Stimulated activated CD4-positive, alpha-beta T cell treated with anti-CD3 and anti-CD28 coated beads, Interleukin-12 subunit alpha, Interleukin-12 subunit beta, amount 100 ng/mL, for 4 hours (primary cell): ENCODE measurements at places on chromosomes 5 and 9.
A peak's percentile ranks its signal among the peaks of the same experiment; 100 is the strongest.

DNA sequence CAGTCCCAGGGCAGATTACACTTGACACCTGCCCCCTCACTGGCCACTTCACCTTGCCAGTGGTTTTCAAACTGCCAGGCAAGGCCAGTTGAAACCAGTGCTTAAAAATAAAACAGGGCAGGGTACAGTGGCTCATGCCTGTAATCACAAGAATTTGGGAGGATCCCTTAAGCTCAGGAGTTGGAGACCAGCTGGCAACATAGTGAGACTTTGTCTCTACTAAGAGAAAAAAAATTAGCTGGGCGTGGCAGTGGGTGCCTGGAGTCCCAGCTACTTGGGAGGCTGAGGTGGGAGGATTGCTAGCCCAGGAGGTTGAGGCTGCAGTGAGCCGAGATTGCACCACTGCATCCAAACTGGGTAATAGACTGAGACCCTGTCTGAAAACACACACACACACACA, 58.1 kb downstream of the ROPN1L start:
- DNase-seq, result no peak

DNA sequence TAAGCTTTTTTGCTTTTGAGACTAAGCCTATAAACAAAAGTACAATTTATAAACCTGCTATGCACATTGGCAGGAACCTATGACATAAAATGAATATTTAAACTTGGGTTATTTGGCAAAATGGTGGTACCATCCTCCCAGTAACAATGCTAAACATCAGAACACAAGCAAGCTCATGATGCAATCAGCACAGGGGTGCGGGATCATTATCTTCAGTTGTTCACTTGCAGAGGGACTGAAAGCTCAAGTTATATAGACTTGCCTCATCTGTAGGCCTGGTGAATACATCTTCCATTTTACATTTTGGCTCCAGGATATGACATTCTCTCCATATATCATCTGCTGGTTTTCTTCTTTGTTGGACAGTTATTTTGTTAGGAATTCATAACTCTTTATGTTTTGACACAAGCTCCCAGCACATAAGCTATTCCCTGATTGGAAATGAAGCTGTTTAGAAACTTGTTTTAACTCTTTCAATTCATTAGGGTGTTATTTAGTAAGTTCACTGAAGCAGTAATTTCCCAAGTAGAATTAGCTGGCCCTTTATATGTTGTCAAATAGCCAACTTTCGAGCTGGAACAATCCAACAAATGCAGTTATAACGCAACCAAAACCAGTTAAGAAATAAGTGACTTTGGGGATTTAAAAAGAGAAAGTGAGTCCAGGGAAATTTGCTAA, 124.7 kb upstream of the LIFR start:
- DNase-seq, result no peak

GRCh38 chr5:172140866-172141265, 47.2 kb downstream of the STK10 start:
- DNase-seq, result no peak

GRCh38 chr5:55577353-55578060, 42.7 kb upstream of the PLPP1 start:
- no peak for DNase-seq

DNA sequence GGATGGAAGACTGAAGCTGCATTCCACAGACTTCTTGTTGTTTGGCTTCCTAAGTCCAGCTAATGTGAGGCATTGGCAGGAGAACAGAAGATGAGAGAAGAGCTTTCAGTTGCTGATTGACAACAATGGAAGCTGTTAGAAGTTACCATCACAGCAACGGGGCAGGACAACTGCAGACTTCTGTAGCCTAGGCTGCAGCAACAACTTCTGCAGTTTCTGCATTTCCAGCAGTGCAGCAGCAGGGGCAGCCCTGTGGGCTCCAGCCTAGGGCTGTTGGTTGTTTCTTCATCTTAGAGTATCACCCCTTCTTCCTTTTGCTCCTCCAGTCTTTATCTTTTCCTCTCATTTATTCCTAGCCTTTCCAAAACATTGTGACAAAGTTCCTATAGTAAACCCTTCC, 528.8 kb upstream of the PTGER4 start:
- DNase-seq, result no peak

- no peak for DNase-seq
These were observed 70.7 kb downstream of the NR2F1 start for GRCh38 chr5:93653716-93654115.

DNA sequence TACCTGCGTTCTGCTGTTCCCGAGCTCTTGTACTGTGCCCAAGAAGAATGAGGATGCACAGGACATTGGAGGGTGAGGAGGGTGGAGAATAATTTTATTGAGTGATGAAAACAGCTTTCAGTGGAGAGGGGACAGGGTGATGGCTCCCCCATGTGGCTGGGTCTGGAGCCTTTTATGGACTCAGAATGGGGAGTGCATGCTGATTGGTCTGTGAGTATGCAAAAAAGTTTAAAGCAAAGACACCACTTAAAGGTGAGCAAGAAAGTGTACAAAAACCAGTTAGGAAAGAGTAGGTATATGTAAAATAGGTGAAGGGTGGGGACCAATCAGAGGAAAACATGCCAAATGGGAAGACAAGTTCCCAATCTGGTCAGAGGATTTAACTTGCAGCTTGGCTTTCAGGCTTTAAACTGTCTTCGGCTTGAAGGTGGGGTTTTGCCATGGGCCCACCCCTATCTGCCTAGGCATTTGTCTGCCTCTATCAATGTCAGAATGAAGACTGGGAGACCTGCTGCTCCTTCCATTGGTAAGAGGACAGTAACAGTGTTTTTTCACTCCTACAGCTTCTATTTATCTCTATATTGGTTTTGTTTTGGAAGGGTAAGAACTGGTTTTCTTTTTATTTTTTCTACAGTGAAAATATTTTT, 118.0 kb upstream of the RAI14 start:
- DNase-seq, result peak; percentile 3

DNA sequence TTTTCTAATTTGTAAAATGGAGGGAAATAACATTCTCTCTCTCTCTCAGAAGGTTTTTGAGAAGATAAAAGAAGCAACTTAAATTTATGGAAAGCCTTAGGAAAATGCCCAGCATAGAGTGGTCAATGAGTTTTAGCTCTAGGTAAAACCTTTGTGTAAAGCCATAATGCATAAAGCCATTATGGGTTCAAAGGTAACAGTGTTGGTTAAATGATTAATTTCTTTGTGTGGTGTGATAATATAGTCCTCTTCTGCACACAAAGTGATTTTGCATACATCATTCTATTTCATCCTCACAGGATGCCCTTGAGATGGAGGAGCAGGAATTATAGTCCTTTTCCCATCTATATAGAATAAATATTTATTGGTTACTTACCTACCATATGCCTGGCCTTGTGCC, 602.9 kb downstream of the CSNK1G3 start:
- DNase-seq, result no peak

- no peak for DNase-seq
These were observed 29.2 kb downstream of the CEP72 start for GRCh38 chr5:641331-641765.

DNA sequence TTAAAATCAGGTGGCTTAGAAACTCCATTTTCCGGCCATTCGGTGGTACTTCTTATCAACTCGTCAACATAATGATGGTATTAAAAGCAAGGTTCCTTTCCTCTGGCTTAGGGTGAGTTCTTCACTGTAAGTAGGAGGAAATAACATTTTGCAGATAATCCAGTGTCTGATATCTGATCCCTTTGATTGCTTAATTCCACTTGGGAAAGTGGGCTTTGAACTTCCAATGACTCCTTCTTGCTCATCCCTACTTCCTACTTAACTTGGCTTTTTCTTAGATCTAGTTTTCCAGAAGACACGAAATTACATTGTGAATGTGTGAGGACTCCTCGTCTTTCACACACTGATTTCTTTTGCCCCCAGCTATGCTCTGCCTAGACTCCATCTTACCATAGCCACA, 31.5 kb downstream of the DDX31 start:
- no peak for DNase-seq

DNA sequence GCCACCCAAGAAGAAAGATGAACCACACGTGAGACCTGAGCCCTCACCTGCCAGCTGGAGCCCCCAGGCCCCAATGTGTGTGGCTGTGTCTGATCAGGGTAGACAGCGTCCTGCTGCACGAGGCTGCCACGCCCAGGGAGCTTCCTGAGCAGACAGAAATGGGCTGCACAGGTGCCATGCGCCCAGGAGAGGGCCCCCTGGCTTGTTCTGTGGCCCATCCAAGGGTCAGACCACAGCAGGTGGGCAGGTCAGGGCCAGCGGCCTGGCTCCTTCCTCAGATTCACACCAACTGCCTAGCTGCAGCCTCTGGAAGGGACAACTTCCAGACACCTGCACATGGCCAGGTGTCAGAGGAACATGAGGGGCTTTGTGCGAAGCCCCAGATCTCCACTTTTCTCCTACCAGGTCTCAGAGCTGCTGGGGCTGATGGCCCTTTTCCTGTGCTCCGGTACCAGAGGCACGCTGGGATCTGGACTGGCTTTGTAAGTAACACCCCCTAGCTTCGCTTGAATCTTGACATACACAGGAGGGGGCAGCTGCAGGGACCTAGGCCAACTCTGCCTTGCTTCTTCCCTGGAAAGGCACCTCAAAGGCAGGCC, 10.8 kb downstream of the SARDH start:
- no peak for DNase-seq

DNA sequence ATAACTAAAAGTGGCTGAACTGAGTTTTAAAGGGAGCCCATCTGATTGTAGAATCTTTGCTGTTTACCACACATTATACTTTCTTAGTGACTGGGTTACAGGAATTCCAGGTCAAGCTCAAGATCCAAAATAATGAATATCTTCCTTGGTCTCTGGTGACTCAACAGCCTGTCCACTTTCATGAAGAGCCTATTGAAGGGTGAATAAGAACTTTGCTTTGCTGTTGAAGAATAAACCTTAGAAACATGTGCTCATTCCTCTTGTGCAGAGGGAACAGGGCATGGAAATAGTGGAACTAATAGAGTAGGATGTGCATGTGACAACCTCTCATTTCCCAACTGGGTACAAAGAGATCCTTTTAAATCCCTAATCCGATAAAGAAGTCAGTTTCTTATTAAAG, 21.4 kb downstream of the ALDH1A1 start:
- DNase-seq, result no peak

- DNase-seq, result no peak
These were observed 50.6 kb downstream of the NKD2 start for GRCh38 chr5:1058988-1059883.

DNA sequence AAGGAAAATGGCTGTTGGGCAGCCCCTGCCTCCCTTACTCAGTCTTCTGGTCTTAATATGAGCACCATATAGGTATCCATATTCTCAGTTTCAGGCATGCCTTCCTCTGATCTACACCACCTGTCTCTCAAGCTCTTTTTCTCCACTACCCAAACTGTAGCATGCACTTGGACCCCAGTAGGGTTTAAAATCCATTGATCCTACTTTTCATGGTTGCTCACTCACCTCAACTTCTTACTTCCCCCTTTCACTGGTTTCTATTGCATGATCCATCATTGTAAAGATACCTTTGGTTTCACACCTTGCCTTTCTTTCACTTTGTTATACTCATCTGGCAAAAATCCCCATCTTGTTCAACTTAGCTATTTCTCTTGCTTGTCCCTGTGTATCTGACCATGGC, 159.4 kb downstream of the KDM4C start:
- no peak for DNase-seq

GRCh38 chr5:84113246-84114105, 271.2 kb downstream of the EDIL3 start:
- no peak for DNase-seq

DNA sequence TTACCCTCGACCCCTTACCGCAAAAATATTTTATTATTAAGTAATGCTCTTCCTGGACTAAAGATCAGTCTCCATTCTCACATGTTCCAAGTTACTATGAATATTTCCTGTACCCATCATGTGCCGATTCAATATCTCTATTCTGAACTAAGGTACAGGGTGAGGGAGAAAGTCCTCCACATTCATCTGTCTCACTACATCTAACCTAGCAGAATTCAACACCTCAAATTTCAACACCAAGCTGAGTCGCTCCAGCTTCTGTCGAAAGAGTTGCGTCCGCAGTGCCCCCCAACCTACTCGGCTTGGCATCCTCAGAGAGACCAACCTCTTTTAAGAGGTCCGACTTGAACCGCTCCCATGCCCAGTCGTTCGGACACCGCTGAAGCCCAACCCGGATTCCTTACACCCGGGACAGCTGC, 1.0 kb downstream of the CERT1 start:
- no peak for DNase-seq

GRCh38 chr5:160657622-160658458, 194.2 kb downstream of the ATP10B start:
- DNase-seq, result no peak

- no peak for DNase-seq
These were observed 79.6 kb downstream of the MACROH2A1 start for GRCh38 chr5:135319458-135319857.

- DNase-seq, result no peak
These were observed 145.4 kb downstream of the TRPM6 start for GRCh38 chr9:74742191-74742790.

DNA sequence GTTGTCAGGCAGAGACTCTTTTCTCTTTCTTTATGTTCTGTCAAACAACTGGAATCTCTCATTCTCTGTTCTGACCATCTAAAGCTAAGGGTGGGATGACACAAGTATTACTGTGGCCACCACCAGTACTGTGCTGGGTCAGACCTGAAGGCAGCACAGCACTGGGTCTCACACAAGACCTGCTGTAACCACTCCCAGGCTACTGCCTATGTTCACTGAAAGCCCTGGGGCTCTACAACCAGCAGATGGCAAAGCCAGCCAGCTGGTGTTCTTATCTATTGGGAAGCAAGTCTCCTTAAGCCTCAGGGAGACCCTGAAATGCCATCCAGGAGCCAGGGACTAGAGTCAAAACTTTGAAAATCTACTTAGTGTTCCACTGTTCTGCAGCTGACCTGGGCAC, 189.5 kb downstream of the SLCO4C1 start:
- no peak for DNase-seq

DNA sequence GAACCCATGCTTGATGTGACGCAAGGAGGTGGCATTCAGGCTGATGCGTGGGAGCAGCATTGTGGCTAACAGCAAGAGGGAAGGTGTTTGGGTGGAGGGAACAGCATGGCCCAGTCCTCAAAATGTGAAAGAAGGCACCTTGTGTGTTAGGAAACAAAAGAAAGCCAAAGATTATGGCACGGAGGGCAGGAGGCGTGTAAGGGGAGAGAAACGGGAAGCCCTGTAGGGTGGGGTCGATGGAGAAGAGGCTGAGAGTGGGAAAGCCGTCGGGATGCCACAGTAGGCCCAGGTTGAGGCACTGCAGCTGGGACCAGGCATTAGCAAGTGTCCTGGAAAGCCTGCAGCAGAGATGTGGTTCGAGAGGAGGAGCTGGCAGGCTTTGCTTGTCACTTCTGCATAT, 241.1 kb downstream of the GADD45G start:
- no peak for DNase-seq

DNA sequence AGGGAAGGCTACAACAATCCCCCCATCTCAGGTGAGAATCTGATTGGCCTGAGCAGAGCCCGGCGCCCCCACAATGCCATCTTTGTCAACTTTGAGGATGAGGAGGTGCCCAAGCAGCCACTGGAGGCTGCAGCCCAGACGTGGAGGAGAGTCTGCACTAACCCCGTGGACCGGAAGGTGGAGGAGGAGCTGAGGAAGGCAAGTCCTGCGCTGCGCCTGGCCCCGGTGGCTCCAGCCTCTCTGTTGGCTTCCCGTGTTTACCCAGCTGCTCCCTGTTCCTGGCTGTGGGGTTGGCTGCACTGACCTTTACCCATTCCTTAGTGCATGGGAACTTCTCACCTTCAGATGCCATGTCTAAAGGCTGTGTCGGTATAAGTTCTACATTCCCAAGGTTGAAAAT, 11.0 kb upstream of the CEL start:
- DNase-seq, result no peak
